Endodermal cell (in vitro differentiated cells): ENCODE measurements at places on chromosomes 5 and 9.
A peak's percentile ranks its signal among the peaks of the same experiment; 100 is the strongest.

DNA sequence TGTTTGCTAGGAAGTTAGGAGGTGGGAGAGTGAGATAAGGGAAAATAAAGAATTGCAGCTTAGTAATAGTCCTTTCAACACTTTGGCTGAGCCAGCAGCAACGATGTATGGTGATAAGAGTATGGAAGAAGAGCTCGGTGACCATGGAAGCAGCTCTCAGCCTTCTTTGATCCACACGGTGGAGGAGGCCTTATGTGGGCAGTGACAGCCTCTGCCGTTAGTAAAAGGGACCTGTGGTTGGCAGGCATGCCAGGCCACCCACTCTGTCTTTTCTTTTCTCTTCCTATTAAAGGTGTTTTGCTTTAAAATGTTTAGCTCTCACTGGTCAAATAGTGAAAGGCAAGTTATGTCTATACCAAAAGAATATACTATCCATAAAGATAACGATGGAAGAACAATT is 7.7 kb downstream of the RGS7BP start:
- H3K4me3 ChIP-seq: no peak overlapping the region
- H3K4me1 ChIP-seq: peaks cover 2% of the 10 kb centered on the region
- H3K27me3 ChIP-seq: peaks cover 22% of the 10 kb centered on the region
- no peak for DNase-seq

- no peaks in the 10 kb centered on the region for H3K36me3 ChIP-seq
- no peak overlapping the region for H3K4me3 ChIP-seq
- no peak for DNase-seq
These were observed 51.3 kb upstream of the GADD45G start for GRCh38 chr9:89553451-89554010.

- H3K36me3 ChIP-seq: no peaks in the 10 kb centered on the region
- H3K27ac ChIP-seq: no peak overlapping the region
- peaks cover 6% of the 10 kb centered on the region for H3K27me3 ChIP-seq
- no peak overlapping the region for H3K4me3 ChIP-seq
These were observed 326.5 kb downstream of the NTRK2 start for GRCh38 chr9:84996029-84996428.

DNA sequence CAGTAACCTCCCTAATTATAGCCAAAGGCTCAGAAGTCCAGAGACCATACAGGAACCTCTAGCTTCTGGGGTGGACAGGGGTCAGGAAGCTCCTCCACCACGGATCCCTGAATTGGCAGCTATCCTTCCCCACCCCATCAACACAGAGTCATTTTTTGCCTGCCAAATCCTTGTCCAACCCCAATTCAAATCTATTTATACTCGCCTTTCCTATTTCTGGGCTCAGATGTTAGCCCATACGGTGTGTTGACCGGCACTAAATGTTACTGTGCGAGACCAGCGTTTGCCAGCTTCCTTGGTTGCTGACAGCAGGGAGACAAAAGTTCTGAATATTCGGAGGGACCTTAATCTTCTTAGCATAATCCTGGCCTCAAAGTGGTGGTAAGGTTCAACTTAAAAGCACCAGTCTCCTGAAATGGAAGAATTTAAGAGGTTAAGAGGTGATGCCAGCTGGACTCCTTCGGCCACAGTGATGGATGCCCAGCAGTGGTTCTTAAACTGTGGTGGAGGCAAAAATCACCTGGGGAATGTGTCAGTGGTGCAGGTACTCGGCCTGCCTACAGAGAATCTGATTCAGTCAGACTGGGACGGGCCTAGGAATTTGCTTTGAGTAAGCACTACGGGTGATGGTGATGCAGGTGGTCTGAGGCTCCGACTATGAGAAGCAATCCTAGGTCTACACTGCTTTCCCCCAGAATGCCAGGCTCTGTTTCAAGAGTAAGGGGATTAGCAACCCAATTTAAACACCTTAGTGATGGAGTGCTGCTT is 204.8 kb upstream of the MEF2C start:
- H3K4me3 ChIP-seq: no peak overlapping the region
- no peak overlapping the region for H3K27ac ChIP-seq
- peak; percentile 66 for DNase-seq
- no peaks in the 10 kb centered on the region for H3K4me1 ChIP-seq
- no peaks in the 10 kb centered on the region for H3K27me3 ChIP-seq

- H3K27ac ChIP-seq: no peak overlapping the region
- H3K4me1 ChIP-seq: no peaks in the 10 kb centered on the region
- no peak overlapping the region for H3K4me3 ChIP-seq
- DNase-seq: no peak
These were observed 45.3 kb upstream of the PHYKPL start for GRCh38 chr5:178277866-178278265.
